Hematopoietic multipotent progenitor cell (in vitro differentiated cells): ENCODE measurements at places on chromosomes 3 and 15. TPM values are rescaled to one million over a fixed set of nuclear protein-coding genes. Genes with fewer than 3 reads are reported as not detected.

DNA sequence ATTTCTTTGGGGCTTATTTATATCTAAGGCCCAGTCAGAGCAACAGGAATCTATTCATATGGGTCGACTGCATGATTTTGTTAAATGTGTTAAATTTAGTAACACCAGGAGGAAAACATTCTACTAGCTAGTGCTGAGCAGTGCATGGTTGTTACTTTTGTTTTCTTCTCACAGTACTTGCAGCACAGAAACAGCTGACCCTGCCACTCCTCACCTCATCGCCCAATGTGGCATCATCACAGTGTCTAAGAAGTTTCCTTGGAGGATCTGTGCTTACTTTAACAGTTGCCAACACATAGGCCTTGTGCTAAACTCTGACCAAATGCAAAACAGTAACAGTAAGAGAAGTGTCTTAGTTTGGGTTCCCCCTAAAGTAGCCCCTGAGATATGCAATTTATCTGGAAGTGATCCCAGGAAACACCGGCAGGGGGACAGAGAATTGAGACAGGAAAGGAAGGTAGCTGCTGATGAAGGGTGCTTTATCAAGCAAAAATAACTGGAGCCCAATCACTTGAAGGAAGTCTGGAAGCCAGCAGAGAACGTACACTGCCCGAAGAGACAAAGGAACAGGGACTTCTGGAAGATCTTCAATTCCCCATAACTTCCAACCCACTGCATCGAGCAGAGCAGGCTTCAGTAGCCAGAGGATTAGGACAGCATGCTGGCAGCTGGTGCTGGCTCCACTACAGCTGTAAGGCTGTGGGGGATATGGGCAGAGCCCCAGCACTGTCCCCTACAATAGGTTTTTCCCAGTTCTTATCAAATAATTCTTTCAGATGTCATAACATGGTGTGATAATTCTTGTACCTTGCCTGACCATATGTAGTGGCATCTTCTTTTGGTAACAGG, 36.0 kb upstream of the ULK4 start:
- no peak for DNase-seq

The UNC13C gene
- under 0.01 TPM for total RNA-seq

- DNase-seq = peak; percentile 82
Measured at GRCh38 chr3:176939022-176939817, 258.1 kb downstream of the TBL1XR1 start.

- DNase-seq = no peak
Measured at GRCh38 chr3:133996251-133996661, 33.5 kb downstream of the SLCO2A1 start.

- DNase-seq = no peak
Measured at GRCh38 chr15:68469162-68470048, 37.4 kb upstream of the ITGA11 start.

The ECE2 gene
- total RNA-seq = not detected

The ASB14 gene
- total RNA-seq = not detected

- peak; percentile 18 for DNase-seq
Measured at GRCh38 chr3:66037330-66037985, 1.3 kb downstream of the MAGI1 start.

- DNase-seq = no peak
Measured at GRCh38 chr3:29755416-29755815, 474.5 kb downstream of the RBMS3 start.

DNA sequence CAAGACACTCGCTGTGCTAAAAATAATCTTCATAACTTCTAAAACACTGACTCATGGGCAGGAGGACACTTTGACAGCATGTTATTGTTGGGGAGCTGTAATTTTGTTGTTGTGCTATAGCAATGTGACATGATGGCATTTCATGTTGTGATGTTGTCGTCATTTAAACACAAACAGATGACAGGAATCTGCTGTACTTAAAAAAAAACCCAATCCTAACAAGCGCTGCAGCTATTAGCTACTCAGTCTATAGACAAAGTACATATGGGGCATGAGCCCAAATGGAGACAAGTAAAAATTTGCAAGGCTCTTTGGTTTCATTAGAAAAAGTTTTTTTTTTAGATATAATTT, 828 bp upstream of the ATOSA start:
- DNase-seq = no peak

- DNase-seq = no peak
Measured at GRCh38 chr3:13189639-13190377, 116.6 kb upstream of the IQSEC1 start.

- DNase-seq = no peak
Measured at GRCh38 chr3:149623824-149624223, 34.0 kb downstream of the WWTR1 start.

DNA sequence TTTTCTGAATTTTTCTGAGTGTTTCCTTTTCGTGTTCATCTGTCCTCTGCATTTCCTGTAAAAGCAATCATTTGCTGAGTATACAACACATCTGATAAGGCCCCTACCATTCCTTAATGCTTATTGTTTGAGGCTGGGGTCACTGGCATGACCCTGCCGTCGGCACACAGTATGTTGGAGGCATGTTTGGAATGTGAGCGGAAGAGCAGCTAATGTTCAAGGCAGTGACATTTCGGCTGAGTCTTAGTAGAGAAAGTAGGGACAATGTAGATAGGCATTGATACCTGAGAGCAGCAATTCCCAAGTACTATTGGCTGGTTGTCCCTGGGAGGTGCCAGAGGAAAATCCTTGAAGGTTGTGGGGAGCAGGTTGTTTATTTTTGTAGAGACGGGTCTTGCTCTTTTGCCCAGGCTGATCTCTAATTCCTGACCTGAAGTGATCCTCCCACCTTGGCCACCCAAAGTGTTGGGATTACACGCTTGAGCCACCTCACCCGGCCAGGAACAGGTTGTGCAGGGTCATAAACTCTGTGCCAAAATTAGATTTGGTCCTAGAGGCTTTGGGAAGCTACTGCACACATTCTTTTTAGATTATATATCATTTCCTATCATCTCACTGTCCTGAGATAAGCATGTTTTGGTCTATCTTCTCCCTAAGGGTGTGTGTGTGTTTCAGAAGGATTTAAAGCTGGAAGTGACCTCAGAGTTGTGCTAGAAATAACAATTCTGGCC, 13.5 kb downstream of the PTPN23 start:
- no peak for DNase-seq

DNA sequence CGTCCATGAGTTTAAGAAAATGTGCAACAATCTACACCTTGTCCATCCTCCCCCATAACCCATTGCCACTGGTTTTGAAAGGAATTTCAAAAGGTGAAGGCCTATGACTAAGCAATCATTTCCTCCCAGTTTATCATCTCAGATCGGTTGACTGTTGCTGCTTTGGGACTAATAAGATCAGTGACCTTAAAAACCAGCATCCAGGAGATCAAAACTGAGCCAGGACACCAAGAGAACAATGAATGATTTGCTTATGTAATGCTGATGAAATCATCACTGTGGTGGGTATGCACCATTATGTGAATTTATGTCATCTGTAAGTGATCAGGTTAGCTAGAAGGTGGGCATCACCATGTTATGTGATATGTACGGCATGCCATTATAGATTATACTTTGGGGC, 195.5 kb downstream of the SSR3 start:
- no peak for DNase-seq

DNA sequence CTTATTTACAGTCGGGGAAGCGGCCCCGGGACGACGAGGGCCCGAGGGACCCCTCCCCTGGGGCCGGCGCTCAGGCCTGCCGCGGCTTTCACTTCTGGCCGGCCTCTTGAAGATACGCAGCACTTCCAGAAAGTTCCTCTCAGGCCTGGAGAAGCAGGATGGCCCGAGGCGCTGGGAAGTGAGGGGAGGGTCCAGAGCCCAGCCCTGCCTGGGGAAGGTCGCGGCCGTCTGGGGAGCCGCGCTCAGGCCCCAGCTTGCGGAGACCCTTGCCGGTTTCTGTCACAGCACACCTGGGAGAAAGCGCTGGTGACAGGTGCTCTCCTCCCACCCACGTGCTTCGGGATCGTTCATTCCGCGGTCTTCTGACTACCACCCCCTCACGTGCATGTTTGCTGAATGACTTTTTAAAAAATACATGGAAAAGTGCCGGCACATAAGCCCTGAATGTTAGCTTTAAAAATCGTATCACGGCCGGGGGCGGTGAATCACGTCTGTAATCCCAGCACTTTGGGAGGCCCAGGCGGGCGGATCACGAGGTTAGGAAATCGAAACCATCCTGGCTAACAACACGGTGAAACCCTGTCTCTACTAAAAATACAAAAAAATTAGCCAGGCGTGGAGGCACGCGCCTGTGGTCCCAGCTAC, 727 bp upstream of the TM2D3 start:
- DNase-seq = no peak

- DNase-seq = no peak
Measured at GRCh38 chr3:67661089-67661488, 6.7 kb upstream of the SUCLG2 start.

The SMARCC1 gene
- 50.9 TPM for total RNA-seq

GRCh38 chr15:31499953-31500765, 173.5 kb downstream of the KLF13 start:
- no peak for DNase-seq

GRCh38 chr3:171491361-171491760, 31.2 kb upstream of the TNIK start:
- peak; percentile 55 for DNase-seq

- no peak for DNase-seq
Measured at GRCh38 chr15:70267306-70267705, 169.6 kb upstream of the TLE3 start.

The ALDH1A2 gene
- not detected for total RNA-seq

GRCh38 chr15:82549199-82549665, 9.0 kb upstream of the RPS17 start:
- no peak for DNase-seq

The EOMES gene
- total RNA-seq = under 0.01 TPM

- DNase-seq = no peak
Measured at GRCh38 chr3:42090973-42091731, at the start of gene TRAK1. TSS of gene TRAK1 (plus strand) at chr3:42091357. CDS start at chr3:42091470, 113 bp downstream.

DNA sequence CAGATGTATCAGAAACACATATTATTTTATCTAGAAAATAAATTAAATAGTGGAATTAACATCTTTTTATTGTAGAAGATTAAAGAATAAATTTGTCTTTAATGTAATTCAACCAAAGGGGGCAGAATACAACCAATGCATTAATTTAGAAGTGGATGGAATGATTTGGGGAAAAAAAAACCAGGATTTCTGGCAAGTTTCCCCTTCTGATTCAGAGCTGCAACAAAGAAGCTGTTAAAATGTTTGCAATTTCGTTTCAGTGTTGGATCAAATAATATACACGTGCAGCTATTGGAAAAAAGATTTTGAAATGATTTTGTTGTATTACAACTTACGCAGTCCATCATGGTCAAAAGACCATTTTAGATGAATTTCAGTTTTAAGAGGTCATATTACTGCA, 71.6 kb upstream of the ZNF280D start:
- no peak for DNase-seq

DNA sequence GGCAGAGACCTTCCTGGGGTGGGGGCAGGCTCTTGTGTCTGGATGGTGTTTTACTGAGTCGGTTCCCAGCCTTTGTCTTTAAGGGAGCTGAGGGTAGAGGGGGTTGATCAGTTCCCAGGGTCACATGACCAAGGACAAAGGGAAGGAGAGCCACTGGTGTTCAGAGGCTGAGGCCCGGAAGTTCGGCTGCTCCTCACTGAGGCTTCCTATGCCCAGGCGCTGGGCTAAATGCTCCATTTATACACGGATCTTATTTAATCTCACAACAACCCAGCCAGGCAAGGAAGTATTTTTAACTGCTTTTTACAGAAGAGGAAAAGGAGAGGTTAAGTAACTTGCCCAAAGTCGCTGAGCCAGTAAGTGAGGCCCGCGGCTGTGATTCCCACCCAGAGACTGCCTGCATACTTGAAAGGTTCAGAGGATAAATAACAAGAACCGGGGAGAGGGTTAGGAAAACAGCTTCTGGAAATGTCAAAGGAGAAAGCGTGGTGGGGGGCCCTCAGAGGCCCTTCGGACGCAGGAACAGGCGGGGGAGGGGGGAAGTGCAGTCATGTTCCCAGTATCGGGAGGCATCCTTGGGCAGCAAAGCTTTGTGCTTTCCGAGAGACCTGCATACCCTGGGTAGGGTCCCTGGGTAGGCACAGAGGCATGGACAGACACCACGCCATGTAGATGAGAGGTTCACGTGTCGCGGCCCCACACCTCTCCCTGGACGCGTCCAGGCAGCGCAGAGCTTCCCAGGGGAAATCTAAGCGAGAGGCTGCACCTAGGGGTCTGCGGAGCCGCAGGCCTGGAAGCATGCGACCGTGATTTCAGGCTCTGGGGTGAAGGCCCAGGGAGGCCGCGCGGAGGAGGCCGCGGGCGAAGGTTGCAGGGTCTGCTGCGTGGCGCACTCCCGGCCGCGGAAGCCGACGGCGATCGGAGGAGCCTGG, 21.3 kb downstream of the EPHB3 start:
- no peak for DNase-seq

DNA sequence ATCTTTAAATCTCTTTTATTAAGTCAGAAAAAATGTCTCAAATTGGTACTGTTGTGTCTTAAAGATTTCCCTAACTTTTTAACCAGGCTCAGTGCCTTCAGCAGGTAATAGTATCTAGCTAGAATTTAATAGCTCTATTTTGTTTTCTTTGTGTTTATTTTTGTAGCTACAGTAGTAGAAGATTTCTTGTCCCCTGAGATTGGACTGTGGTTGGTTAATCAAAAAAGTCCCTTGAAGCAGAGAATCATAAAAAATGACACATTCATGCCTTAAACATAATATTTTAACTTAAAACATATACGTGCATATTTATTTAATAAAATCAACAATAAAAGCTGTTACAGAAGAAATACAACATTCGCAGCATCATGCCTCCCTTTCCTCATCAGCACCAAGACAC, 102.8 kb downstream of the EEFSEC start:
- no peak for DNase-seq

DNA sequence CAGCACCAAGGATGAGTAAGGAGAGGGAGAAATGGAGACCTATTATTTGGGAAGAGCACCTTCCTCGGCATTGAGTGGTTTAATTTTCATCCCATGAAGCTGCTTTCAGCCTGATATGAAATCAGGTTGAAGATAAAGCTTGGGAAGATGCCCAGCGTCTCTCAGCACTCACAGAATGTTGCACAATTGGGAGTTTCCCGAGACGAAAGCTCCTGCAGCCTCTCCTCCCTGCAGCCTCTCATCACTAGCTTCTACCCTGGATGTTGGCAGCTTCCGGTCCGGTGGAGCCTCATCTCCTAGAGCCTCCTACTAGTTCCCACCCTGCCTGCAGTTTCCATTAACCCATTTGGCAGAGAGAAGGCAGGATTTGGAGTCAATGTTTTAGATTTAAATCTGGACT, 40.3 kb downstream of the EDEM1 start:
- DNase-seq = no peak

The ZNF662 gene
- 7.3 TPM for total RNA-seq

DNA sequence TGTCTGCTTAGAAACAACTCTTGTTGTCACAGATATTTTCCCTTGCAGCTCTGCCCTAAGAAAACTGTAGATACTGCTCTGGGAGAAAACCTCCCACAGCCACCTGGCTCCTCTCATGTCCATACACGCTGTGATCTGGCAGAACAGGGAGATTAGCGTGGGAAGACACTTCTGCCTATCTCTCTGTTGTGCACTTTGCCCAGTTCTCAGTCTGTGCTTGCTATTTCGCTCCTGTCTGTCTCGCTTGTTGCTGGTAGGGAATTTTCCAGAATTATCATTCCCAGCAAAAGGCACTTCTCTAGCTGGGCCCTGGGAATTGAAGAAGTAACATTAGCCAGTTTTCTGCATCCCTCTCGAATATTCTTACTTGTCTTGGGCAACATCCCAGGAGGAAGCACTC, 8.1 kb upstream of the GATM start:
- no peak for DNase-seq
